NCI-H1092 (cell line): ENCODE measurements at places on chromosomes 7 and 10.

GRCh38 chr10:79435271-79436065 is 10.0 kb downstream of the ZCCHC24 start:
- DNase-seq = no peak

DNA sequence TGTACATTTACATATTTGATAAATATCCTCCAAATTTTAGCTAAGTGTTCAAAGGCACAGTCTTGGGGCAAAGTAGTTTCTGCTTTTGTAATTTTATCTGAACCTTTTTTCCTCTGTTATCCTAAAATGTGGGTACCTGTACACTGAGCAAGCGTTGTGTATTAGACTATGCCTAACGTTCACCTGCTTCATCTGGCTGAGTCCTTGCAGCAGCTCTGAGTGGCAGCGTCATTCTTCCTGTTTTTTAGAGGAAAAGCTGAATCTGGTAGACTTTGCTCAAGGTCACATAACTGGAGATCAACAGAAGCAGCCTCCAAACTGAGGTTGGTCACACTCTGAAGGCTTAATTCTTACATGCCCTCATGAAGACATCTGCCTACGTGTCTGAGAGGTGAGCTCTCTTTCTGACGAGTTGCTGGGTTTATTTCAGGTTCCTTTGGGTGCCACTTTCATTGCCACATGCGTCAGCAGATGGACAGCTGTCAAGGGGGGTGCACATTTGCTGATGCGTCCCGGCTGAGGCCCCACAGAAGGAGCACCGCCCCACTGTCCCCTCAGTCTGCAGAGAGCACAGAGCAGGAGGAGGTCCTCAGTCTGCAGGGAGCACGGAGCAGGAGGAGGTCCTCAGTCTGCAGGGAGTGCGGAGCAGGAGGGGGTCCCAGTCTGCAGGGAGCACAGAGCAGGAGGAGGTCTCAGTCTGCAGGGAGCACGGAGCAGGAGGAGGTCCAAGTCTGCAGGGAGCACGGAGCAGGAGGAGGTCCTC is 406.5 kb upstream of the SHH start:
- DNase-seq = no peak

DNA sequence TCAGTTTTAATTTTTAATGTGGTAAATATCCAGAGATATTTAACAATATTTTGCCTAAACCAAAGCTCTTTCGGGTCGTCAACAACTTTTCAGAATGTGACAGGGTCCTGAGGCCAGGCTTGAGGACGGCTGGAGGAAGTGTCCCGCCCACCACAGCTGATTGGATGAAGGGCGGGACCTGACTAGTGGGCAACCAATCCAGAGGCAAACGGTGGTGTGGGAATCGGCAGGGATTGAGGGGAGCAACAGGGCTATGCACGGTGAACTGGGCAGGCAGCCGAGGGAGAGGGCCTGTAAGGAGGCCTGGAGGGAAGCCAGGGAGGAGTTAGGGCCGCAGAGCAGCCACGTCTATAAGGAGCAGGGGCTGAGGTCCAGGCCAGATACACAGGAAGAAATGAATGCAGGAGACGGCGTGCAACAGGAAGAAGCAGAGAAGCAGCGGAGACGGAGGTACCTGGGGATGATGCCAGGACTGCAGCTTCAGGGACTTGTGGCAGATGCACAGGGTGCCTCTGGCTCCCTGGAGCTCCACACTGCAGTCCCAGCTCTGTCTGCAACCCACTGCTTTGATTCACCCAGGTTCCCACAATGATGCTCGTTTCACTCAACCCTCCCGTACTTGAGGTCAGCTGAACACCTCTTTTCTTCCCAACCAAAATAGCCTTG is 46.1 kb upstream of the ZMIZ1 start:
- DNase-seq = no peak

- no peak for DNase-seq
Observed at GRCh38 chr10:117400329-117400728, 25.1 kb upstream of the PDZD8 start.

- no peak for DNase-seq
Observed at GRCh38 chr10:88161756-88162155, 298.3 kb downstream of the PTEN start.

- no peak for DNase-seq
Observed at GRCh38 chr7:70660154-70660818, 471.7 kb upstream of the GALNT17 start.

DNA sequence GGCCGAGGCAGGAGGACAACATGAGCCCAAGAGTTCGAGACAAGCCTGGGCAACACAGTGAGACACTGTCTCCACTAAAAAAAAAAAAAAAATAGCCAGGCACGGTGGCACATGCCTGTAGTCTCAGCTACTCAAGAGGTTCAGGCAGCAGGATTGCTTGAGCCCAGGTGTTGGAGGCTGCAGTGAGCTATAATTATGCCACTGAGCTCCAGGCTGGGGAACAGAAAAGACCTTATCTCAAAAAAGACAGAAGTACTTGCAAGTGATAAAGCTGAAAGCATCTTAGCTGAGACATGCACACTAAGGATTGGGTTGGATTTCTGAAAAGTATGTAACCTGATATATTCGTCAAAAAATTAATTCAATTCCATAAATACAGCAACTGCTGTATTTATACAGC is 68.4 kb downstream of the PPP1R3C start:
- no peak for DNase-seq

- DNase-seq = no peak
Observed at GRCh38 chr7:151487228-151487627, 32.5 kb downstream of the RHEB start.

DNA sequence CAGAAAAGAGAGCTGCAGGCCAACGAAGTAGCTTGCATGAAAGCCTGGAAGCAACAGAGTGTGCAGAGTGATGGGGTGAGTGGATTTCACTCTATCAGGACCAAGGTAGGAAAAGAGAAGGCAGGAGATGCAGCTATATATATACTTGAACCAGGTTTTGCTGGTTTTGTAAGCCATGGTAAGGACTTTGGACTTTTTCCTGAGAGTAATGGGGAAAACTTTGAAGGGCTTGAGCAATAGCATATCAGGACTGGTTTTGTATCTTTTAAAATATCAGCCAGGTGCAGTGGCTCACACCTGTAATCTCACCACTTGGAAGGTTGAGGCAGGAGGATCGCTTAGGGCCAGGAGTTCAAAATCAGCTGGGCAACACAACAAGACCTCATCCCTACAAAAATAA is 120.6 kb upstream of the NRP1 start:
- DNase-seq = no peak

DNA sequence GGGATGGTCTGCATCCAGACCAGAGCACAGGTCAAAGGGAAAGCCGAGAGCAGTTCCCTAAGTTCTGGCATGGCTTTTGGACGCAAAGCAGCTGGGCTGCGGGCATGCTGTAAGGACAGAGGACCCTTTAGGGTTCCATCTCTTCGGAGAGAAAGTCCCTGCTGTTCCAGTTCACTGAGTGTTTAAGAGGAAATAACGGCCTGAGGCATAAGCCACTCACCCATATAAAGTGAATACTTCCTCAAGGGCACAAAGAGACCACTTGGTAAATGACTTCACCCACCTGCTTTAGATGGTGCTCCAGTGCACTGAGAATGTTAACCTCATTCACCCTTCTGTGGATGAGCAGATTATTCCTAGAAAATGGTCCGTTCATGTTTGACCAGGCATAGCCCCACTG is 586.7 kb upstream of the GALNT17 start:
- no peak for DNase-seq

GRCh38 chr7:108423089-108423989 is 32.9 kb downstream of the NRCAM start:
- no peak for DNase-seq

DNA sequence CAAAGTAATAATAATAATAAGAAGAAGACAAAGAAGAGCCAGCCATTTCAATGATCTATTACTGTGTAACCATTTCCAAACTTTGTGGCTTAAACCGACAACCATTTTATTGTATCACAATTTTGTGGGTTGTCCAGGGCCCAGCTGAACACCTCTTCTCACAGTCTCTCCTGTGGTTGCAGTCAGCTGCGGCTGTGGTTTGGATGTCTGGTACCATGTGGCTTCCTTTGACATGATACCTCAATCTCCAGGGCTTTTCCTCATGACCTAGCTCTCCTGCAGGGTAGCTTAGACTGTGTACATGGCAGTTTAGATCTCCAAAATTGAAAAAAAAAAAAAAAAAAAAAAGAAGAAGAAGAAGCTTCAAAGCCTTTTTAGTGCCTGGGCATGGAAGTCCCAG is 72.6 kb upstream of the NFKB2 start:
- no peak for DNase-seq

- no peak for DNase-seq
Observed at GRCh38 chr10:30830315-30831230, 201.0 kb upstream of the LYZL2 start.

- DNase-seq = no peak
Observed at GRCh38 chr10:43342279-43343125, 28.9 kb upstream of the FXYD4 start.

GRCh38 chr10:101136007-101136707 is 5.1 kb downstream of the TLX1 start:
- DNase-seq = no peak

- DNase-seq = no peak
Observed at GRCh38 chr7:8434290-8435002, 1.0 kb downstream of the NXPH1 start.

- DNase-seq = no peak
Observed at GRCh38 chr7:159192725-159193453, 48.2 kb upstream of the VIPR2 start.
